ENCODE measurements at places on chromosomes 6 and 20. TPM values are rescaled to one million over a fixed set of nuclear protein-coding genes. Genes with fewer than 3 reads are reported as not detected.

GRCh38 chr6:12845224-12846004, 128.8 kb downstream of the PHACTR1 start:
- no peak for DNase-seq

DNA sequence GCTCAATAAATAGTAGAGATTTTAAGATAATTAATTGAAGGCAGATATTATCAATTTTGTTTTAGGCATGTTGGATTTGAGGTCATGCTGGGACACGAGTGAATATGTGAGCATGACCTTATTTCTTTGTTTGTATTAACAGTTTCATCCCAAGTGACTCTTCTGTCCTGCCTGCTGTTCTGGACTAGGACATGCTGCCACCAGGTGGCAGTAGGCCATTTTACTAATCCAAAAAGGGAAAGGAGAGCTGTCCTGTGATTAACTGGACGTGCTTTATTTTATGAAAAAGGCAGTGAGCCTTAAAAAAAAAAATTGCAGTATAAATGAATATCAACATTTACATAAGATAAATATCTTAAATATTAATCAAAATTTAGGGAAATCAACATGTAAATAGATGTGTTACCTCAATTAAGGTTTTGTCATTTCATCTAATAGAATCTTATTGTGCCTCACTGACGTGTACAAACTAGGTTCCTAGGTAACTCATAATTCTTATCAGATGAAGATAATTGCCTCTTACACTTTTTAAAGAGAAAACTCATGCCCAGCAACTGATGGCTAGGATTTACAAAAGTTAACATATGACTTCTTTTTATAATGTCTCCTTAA, 49.8 kb downstream of the FRK start:
- DNase-seq, result peak; percentile 78

The PSORS1C2 gene
- total RNA-seq, result not detected

DNA sequence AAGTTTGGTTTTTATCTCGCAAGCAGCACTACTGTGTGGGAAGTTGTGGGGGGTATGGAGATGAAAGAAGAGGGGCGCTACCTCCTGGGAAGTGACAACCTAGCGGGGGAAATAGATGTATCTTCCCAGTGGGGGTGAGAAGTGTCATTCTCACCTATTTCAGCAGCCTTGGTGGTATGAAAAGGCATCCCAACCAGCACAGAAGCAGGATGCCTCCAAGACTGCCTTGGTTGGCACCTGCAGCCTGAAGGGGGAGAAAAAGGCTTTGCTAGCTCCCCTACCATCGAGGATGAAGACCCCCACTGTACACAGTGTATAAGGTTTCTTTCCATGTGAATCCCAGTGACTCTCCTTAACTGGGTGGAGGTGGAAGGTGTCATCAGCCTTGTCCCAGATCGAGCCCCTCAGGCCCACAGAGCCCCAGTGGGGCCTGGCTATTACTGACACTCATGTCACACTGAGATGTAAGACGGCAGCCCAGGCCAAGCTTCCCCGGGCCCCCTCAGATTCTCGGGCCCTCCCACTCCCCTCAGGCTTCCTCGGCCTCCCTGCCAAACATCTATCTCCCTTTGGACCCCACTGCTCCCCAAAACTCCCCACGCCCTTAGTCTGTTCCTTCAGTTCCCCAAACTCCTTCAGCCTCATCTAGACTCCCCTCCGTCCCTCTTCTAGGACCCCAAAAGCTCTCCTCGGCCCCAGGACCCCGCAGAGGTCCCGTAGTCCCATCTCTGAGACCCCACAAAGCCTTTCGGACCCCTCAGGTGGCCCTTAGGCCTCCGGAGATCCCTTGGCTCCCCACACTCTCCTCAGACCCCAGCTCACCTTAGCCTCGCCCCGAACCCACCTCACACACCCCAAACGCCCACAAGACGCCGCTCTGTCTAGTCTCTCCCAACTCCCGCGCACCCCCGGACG, 688 bp downstream of the COMMD7 start:
- peak; percentile 24 for DNase-seq

The MAS1 gene
- total RNA-seq, result not detected

DNA sequence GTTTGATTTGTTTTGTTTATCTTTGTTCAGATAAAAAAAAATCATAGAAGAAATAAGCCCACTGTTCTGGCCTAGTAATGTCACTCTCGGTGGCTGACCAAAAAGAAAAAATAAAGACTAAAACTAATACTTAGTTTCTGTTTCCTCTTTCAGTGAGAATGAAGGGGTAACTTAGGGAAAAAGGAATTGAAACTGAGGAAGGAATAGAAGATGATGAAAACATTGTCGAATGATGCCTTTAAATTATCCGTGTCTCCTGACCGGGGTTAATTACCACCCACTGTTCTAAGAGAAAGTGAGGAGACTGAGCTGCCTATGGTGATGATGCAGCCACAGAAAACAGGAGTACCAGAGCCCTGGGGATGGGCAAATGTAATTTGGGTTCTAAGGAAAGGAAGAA, 73.1 kb downstream of the PTCHD4 start:
- no peak for DNase-seq

The PTCRA gene
- total RNA-seq, result not detected

Data from left cardiac atrium (tissue), 4 donors.